ENCODE measurements at places on chromosomes 7 and 10. TPM values are rescaled to one million over a fixed set of nuclear protein-coding genes. Genes with fewer than 3 reads are reported as not detected.

Gene ADARB2
- 8.8 TPM for total RNA-seq

Gene MEIG1
- not detected for total RNA-seq

Gene PRTFDC1
- 31.6 TPM for total RNA-seq

Gene IL2RA
- not detected for total RNA-seq

Gene SLC26A5
- 0.31 TPM for total RNA-seq

Gene GPRIN2
- 36.6 TPM for total RNA-seq

Gene IKZF5
- 17.2 TPM for total RNA-seq

Gene MYL7
- total RNA-seq = not detected

Gene GNAT3
- not detected for total RNA-seq

Gene ZNF365
- total RNA-seq = 31.9 TPM

Gene AGFG2
- 4.7 TPM for total RNA-seq

Gene PLXDC2
- 15.3 TPM for total RNA-seq

Gene KCNH2
- 17.2 TPM for total RNA-seq

Gene FEZF1
- not detected for total RNA-seq

Gene CPN1
- total RNA-seq = not detected

Gene ZKSCAN1
- 87.0 TPM for total RNA-seq

Gene CDH23
- total RNA-seq = 7.2 TPM

Gene PDZD7
- total RNA-seq = 12.5 TPM

Gene LMOD2
- total RNA-seq = not detected

Gene MKI67
- 8.5 TPM for total RNA-seq

Gene CYP2C19
- total RNA-seq = not detected

Gene AKR1B15
- not detected for total RNA-seq

Gene ZNHIT1
- 23.5 TPM for total RNA-seq

Gene RBP4
- 5.6 TPM for total RNA-seq

Gene HGF
- 8.8 TPM for total RNA-seq

Gene MSMB
- total RNA-seq = not detected

Gene IMPDH1
- 36.0 TPM for total RNA-seq

Gene CHN2
- 126 TPM for total RNA-seq

Gene SFTPA1
- total RNA-seq = not detected

Gene CFAP43
- 10.3 TPM for total RNA-seq
